ENCODE measurements at places on chromosomes 2 and 18.

- no peak for DNase-seq
- H3K36me3 ChIP-seq, result no peaks in the 10 kb centered on the region
- H3K27ac ChIP-seq, result no peak overlapping the region
- H3K27me3 ChIP-seq, result no peaks in the 10 kb centered on the region
- H3K4me3 ChIP-seq, result no peak overlapping the region
Observed at GRCh38 chr2:236582968-236583367, 13.3 kb downstream of the ACKR3 start.

- H3K27me3 ChIP-seq, result peaks cover 4% of the 10 kb centered on the region
- no peak overlapping the region for H3K4me3 ChIP-seq
- no peak overlapping the region for H3K27ac ChIP-seq
- H3K36me3 ChIP-seq, result no peaks in the 10 kb centered on the region
Observed at GRCh38 chr2:177147093-177147694, 65.4 kb upstream of the HNRNPA3 start.

GRCh38 chr18:59267503-59268126, 5.6 kb downstream of the RAX start:
- no peak overlapping the region for H3K27ac ChIP-seq
- DNase-seq, result no peak
- H3K4me3 ChIP-seq, result no peak overlapping the region
- no peaks in the 10 kb centered on the region for H3K4me1 ChIP-seq
- H3K36me3 ChIP-seq, result no peaks in the 10 kb centered on the region

DNA sequence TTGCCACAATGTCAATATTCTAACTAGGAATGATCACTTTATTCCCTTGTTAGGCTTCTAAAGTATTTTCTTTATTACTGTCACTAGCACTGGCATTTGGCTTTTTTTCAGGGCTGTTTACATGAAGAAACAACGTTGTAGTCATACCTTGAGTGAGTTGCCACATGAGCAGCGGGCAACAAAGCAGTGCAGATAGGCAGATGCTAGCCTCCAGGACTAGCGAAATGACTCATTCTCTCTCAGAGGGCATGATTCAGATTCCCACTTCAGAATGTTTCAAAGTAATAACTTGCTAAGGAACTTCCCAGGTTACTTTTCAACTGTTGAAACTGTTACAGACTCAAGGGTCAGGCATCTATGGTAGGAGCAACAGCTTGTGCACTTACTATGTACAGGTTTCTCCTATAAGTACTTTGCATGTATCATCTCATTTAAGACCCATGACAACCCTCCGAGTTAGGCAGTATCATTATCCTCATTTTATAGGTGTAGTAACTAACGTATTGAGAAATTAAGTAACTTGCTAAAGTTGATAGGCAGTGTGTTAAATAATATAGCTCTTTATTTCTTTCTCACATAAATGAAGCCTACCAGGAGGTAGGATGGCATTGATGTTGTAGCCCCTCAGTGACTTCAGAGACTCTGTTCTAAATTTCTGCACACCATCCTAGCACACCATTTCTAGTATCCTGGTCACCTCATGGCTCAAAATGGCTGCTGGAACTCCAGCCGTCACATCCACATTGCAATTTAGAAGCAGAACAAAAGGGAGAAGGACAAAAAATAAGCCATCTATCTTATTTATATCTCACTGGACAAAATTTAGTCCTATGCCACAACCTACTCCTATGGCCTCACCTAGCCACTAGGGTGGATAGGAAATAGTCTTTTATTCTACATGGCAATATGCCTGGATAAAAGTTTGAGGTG, 83.3 kb downstream of the ICOS start:
- no peak overlapping the region for H3K4me3 ChIP-seq
- no peaks in the 10 kb centered on the region for H3K27me3 ChIP-seq

DNA sequence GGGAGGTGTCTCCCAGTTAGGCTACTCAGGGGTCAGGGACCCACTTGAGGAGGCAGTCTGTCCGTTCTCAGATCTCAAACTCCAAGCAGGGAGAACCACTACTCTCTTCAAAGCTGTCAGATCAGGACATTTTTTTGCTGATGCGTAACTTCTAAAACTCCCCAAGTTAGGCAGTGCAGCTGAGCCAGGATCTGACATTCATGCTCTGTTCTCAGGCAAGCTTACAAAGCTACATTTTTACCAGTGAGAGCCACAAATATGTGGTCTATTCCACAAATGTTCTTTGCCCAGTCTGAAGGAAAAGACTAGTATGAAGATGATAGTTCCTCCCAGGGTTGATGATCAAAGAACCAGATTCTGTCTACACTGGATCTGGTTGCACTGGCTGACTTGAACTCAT, 184.1 kb downstream of the MTCL1 start:
- H3K4me3 ChIP-seq, result no peak overlapping the region
- no peaks in the 10 kb centered on the region for H3K27me3 ChIP-seq
- no peaks in the 10 kb centered on the region for H3K36me3 ChIP-seq
- no peak overlapping the region for H3K27ac ChIP-seq
- peak; percentile 9 for DNase-seq

DNA sequence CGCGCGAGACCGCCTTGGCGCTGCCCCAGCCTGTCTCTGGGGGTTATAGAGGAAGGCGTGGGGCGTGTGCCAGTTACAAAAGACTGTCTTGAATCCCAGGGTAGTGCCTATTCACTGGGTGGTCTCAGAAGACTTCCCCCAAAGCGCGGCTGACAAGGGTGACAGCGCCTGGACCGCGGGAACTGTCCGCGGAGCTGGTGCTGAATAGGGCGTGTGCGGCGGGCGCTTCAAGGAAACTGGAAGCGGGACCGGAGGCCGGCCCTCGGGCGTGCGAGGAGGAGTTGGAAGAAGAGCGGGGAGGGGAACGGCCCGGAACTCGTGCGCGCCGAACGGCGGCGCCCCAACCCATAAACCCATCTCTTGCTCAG, 2.3 kb downstream of the EGR4 start:
- peaks cover 56% of the 10 kb centered on the region for H3K27me3 ChIP-seq
- peak; percentile 54 for DNase-seq
- no peaks in the 10 kb centered on the region for H3K36me3 ChIP-seq

DNA sequence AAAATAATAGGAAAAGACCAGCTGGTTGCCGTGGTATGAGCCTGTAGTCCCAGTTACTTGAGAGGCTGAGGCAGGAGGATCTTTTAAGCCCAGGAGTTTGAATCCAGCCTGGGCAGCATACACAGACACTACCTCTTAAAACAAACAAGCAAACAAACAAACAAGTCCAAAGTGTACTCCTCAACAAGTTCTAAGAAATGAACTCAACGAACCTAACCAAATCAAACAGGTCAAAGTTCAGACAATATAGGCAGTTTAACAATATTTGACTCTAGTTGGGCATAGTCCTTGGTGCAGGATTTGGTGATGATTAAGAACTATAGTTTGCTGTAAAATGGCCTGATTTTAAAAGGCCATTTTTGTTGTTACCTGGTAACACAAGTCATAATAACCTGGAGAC, 41.9 kb upstream of the RHOB start:
- no peaks in the 10 kb centered on the region for H3K27me3 ChIP-seq
- H3K36me3 ChIP-seq, result no peaks in the 10 kb centered on the region

GRCh38 chr2:75079575-75079974, 119.7 kb downstream of the TACR1 start:
- H3K27me3 ChIP-seq, result no peaks in the 10 kb centered on the region
- DNase-seq, result no peak
- no peak overlapping the region for H3K4me3 ChIP-seq
- H3K36me3 ChIP-seq, result no peaks in the 10 kb centered on the region
- H3K4me1 ChIP-seq, result no peaks in the 10 kb centered on the region

- peaks cover 14% of the 10 kb centered on the region for H3K4me1 ChIP-seq
- no peaks in the 10 kb centered on the region for H3K36me3 ChIP-seq
- no peak overlapping the region for H3K27ac ChIP-seq
- no peak for DNase-seq
- H3K27me3 ChIP-seq, result no peaks in the 10 kb centered on the region
Observed at GRCh38 chr2:231128541-231128940, 3.7 kb upstream of the HTR2B start.

Measured in fibroblast of lung (primary cell).